DMS79 (cell line): ENCODE measurements at places on chromosomes 2 and 18.

DNA sequence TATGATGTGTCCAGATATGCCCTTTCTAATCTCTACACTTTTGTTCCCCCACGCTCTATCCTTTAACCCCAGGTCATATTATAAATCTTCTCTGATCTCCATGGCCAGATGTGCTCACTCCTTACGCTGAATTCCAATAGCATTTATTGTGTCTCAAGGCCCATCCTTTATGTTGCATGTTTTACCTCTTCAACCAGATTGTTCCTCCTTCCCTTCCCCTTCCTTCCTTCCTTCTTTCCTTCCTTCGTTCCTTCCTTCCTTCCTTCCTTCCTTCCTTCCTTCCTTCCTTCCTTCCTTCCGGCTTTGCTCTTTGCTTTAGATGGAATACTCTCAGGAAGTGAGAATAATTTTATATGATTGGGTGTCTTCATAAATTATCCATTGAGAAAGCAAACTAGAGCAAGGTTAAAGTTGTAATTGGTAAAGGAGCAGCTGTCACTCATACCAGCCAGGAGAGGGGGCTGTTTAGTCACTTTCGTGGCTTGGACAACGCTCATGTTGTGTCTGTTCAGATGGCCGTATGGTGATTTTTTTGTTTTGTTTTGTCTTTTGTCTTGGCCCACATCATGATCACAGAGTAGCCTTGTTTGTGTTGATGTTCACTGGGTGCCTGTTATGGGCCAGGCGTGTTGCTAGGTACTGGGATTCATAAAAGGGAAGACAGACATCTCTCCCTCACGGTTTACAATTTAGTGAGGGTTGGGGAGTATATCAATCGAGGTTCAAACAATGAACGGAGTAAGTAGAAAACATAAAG lies 68.0 kb downstream of the DAW1 start:
- no peak for DNase-seq

- DNase-seq = no peak
Measured at GRCh38 chr2:175253871-175254270, 72.4 kb upstream of the ATP5MC3 start.

GRCh38 chr18:46387441-46388131 lies 269.4 kb downstream of the LOXHD1 start:
- DNase-seq = peak; percentile 53

DNA sequence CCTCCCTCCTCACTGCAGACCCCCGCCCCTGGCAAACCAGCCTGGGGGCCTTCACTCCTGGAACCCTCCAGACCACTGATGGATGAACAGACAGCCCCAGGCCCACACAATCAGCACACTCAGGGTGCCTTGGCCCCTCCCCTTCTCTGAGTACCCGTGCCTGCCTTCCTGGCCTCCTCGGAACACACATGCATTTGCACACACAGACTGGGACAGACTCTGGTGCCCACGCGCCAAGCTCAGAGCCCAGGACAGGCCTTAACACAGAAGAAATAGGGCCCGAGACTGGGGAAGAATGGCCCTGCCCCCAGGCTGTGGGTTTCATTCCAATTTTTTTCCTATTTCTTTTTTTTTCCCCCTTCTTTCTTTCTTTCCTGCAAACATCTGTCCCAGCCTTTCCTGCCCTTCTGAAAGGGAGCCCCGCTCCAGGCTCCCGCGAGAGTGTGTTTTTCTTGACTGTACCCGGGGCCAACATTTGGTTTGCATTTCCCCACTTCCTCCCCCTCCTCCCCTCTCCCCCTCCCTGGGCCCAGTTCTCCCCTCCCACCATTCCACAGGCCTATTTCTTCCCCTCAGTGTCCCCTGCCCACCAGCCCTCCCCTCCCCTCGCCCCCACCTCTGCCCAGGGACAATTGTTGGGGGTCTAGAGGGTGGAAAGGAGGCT lies 618 bp upstream of the TNS1 start:
- DNase-seq = no peak

GRCh38 chr2:36394804-36395203 lies 39.2 kb downstream of the CRIM1 start:
- DNase-seq = no peak

DNA sequence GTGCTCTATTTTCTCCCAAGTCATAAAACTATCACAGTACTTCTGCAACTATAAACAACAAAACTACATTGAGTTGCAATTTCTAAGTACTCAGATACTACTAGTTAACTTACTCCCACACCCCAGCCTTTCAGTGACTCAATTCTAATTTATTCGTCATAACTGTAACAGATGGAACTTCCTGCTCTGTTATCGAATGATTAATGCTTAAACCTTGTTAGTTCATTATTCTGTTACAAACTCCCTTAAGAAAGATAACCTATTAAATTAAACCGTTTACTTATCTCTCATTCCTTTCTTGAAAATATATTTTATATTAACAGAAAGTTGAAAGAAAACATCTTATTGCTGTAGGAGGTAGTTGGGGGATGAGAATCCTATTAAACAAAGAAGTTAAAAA lies 17.0 kb downstream of the TNFAIP6 start:
- no peak for DNase-seq

DNA sequence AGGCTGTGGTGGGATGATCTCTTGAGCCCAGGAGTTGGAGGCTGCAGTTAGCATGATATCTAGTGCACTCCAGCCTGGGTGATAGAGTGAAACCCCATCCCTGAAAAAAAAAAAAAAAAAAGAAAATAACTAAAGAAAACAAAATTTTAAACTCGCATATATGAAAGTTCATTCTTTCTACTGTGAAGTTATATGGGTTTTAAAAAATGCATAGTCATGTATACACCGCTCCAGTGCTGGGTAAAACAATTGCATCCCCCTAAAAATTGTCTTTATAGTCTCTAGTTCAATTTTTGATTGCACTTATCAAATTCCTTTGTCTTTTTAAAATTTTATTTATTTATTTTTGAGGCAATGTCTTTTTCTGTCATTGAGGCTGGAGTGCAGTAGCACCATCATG lies 65.0 kb upstream of the ACYP2 start:
- DNase-seq = no peak

DNA sequence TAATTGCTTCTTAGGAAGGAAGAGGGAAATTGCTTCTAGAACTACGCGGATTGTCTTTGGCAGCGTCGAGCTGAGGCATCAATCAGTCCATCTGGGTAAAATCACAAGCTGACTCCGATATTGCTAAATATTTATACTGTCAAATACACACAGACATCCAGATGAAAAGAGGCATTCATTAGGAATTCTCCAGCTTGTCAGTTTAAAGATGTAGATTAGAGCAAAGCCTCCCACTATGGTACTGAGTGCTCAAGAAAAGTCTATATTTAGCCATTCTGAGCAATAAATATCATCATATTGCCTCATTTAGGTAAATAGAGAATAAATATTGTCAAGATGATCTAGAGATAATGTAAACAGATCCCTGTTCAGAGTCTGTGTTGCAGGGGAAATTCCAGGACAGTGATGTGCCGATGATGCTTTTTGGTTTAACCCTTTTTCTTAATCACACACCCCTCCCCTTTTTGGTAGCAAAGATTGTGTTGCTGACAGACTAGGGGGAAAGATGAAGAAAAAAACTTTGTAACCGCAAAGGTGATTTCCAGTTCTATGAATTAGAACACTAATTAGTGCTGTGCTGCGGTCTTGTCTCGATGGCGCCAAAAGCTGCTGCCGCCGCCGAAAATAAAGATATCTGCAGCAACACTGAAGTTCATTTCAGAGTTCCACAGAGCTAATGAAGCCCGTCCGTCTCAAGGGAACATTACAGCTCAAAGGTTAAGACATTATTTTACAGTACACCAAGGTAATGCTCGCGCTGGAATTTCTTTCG lies 171.8 kb downstream of the PTGR3 start:
- DNase-seq = no peak

DNA sequence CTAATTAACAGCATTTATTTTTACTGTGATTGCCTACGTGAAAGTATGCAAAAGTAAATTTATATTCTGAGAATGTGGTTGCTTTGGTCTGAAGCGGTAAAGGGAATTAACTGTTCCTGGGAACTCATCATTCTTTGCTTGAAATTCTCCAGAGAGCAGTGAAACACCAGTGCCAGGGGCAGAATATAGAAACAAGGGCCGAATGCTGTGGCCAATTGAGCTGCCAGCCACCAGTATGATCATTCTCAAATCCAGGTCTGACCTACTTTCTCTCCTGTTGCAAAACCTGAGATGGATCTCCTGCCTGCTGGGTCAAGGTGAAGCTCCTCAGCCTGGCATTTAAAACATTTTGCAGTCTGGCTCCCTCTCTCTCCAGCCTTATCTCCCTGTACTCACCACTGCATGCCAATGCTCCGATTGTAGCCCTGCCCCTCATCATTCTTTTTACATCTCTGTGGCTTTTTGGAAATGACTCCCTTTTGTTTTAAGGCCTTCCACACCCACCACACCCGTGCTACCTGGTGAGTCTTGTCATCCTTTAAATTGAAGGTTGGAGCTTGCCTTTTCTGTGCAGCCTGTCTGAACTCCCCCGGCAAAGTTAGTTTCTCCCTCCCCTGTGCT lies 94.5 kb upstream of the TMEM178A start:
- no peak for DNase-seq

GRCh38 chr2:51990684-51991083 lies 958.8 kb upstream of the NRXN1 start:
- no peak for DNase-seq

DNA sequence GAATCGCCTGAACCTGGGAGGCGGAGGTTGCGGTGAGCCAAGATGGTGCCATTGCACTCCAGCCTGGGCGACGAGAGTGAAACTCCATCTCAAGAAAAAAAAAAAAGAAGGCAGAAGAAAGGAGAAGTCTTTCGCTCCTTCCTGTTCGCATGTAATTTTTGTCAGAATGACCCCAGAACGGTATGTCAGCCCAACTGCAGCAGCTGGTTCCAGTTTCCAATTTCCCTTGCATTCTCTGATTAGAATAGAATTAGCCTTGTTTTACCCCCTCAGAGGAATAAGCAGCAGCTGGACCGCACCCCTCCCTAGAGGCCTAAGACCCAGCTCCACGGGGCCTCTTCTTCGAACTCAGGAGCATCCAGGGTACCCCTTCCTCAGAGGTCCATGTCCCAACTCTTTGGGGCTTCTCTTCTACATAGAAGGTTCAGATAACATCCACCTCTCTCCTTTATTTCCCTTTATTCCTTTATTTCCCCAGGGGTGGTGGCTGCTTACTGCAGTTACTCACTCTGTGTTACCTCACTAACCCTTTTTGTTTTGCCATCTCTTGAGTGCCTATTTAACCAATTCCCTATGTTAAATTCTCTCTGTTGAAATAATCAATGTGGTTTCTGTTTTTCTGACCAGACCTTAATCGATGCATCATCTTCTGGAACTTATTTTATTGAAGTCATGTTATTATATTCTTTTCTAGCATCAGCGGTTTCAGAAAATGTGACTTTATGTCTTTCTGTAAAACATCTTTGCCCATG lies 7.2 kb upstream of the PUM2 start:
- no peak for DNase-seq

- no peak for DNase-seq
Measured at GRCh38 chr2:202122163-202122540, 49.1 kb downstream of the KIAA2012 start.

GRCh38 chr18:5237083-5237722 lies 40.1 kb upstream of the AKAIN1 start:
- peak; percentile 86 for DNase-seq

GRCh38 chr2:47373747-47374146 lies 29.2 kb upstream of the MSH2 start:
- peak; percentile 36 for DNase-seq

DNA sequence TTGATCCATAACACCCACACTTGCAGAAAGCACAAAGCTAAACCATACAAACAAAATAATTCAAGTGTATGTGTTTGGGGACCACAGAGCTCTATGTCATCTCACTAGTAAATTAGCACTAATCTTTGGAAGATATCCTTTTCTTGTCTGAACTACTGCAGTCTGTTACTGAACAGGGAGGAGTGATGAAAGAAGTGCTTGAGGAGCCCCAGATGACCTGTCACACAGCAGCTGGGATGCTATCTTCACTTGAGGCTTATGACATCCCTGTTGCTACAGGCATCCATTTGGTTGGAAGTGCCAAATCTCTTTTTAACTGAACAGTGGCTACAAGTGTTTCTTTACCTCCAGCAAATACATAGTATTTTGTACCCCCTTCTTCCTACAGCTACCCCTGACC lies 386.3 kb upstream of the CHAC2 start:
- no peak for DNase-seq

- no peak for DNase-seq
Measured at GRCh38 chr2:65922030-65922429, 489.6 kb upstream of the SPRED2 start.

- no peak for DNase-seq
Measured at GRCh38 chr2:233217892-233218377, 33.5 kb upstream of the ATG16L1 start.

DNA sequence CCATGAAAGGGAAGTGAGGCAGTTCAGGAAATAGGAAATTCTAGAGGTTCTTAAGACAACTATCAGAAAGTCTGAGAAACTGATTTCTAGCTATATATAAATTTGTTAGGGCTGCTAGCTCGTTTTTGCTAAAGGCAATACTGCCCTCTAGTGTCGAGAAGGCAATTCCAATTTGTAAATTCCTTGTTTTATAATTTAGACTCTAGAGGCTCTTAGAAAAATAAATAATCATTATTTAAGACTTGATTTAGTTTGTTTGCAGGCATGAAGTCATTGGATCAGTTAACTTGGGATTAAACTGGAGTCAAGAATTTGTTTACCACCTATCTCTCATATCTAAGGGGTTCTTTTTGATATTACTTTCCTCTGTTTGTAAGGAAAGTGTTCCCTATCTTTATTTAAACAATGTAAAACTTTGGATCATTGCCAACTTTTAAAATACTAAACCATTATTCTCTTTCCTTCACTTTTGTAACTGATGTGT lies 66.2 kb downstream of the ACVR2A start:
- DNase-seq = peak; percentile 26

GRCh38 chr2:26564121-26564644 lies 77.0 kb downstream of the CIB4 start:
- DNase-seq = no peak

DNA sequence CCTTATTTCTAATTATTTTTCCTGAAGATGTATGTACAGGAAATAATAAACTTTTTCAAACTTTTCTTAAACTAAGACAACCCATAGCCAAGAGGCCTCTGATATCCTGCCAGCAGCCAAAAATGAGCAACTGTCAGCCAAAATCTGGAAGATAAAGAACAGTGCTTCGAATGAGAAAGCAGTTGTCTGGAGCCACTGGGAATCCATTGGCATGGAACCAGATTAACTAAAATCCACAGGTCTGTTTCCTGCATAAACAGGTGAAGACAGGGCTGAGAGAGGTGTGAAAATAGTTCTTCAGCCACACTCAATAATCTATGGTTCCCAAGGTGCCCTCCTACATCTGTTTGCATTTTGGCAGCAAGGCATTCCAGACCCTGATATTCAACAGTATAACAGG lies 1076.7 kb upstream of the PIK3C3 start:
- DNase-seq = no peak

- no peak for DNase-seq
Measured at GRCh38 chr2:171772373-171772772, 85.1 kb downstream of the DYNC1I2 start.
